Brain (organoid and tissue), 16 donors: ENCODE measurements at places on chromosomes 6 and 20. TPM values are rescaled to one million over a fixed set of nuclear protein-coding genes. Genes with fewer than 3 reads are reported as not detected.

Gene LINC00237
- 1.3 TPM for polyA plus RNA-seq

Gene CUL7
- 35.6 TPM for polyA plus RNA-seq

Gene PLA2G7
- polyA plus RNA-seq: 0.61 TPM

Gene IMPG1
- 0.08 TPM for polyA plus RNA-seq

Gene SGK2
- 7.3 TPM for polyA plus RNA-seq

Gene RGS17
- polyA plus RNA-seq: 5.9 TPM

Gene SLC17A1
- polyA plus RNA-seq: not detected

Gene PRDM13
- 2.5 TPM for polyA plus RNA-seq

Gene SEC63
- 31.3 TPM for polyA plus RNA-seq

Gene C20orf144
- polyA plus RNA-seq: 0.14 TPM

Gene DNAH8
- polyA plus RNA-seq: not detected

Gene MYL9
- 52.8 TPM for polyA plus RNA-seq

Gene TGM6
- not detected for polyA plus RNA-seq

Gene PTCHD4
- 0.20 TPM for polyA plus RNA-seq

Gene LY86
- 3.6 TPM for polyA plus RNA-seq

Gene SLC17A4
- not detected for polyA plus RNA-seq

Gene OPN5
- not detected for polyA plus RNA-seq

Gene RHAG
- polyA plus RNA-seq: not detected

Gene PFDN6
- 155 TPM for polyA plus RNA-seq

Gene RAET1L
- polyA plus RNA-seq: not detected
